NT2/D1 (cell line): ENCODE measurements at places on chromosomes 16 and 17.

DNA sequence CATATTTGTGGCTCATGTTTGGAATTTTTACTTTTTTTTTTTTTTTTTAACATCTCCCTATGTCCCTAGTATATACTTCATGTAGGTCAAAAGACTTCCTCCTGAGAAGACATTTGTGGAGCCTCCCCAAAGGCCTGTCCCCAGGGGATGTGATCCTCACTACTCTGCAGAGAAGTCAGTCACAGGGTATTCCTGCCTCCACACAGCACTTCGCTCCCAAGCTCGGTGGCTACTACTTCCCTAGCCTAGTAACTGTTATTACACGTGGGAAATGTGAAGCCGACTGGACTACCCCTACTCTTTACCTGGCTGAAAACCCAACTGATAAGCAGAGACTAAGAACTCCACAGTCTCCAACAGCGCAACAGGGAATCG, 116.8 kb downstream of the HIC1 start:
- no peak for DNase-seq

- DNase-seq, result no peak
Observed at GRCh38 chr17:72764632-72765041, 327.9 kb downstream of the SLC39A11 start.

- no peak for DNase-seq
Observed at GRCh38 chr17:50027172-50027880, 28.6 kb upstream of the ITGA3 start.

DNA sequence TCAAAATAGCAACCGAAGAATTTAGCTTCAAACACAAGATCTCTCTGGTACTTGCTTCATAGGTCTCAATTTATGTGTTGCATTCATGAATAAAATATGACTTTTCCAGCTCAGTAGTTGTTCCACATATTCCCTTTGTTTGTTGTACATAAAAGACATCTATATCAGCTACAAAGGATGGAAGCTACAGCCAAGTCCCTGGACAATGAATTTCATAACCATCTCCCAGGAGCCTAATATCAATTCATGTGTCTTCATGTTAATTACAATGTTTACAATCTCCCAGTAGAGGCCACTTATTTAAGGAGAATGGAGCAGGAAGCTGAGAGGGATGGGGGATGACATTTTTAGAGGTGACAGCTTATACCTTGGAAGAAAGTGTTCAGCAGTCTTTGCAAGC, 3.3 kb downstream of the CLEC3A start:
- DNase-seq, result no peak

- no peak for DNase-seq
Observed at GRCh38 chr16:19127674-19128131, 13.9 kb downstream of the ITPRIPL2 start.

DNA sequence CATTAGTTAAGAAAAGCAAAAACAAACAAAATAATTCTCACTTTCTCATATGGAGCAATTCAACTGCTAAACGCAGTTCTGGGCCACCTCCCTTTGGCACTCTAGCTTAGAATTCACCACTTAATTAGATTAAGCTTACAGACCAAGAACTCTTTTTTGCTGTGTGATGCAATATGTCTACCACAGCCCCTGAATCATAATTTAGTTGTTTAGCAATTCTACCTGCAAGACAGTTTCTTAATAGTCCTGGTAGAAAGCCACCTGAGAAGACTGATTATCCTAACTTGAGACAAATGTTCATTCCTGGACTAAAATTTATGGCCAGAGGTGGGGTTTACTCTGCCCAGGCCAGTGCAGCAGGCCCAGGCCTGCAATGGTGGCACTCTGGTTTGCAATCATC, 205.9 kb downstream of the HS3ST3A1 start:
- no peak for DNase-seq

- DNase-seq, result no peak
Observed at GRCh38 chr17:45791935-45792334, 7.8 kb downstream of the CRHR1 start.

DNA sequence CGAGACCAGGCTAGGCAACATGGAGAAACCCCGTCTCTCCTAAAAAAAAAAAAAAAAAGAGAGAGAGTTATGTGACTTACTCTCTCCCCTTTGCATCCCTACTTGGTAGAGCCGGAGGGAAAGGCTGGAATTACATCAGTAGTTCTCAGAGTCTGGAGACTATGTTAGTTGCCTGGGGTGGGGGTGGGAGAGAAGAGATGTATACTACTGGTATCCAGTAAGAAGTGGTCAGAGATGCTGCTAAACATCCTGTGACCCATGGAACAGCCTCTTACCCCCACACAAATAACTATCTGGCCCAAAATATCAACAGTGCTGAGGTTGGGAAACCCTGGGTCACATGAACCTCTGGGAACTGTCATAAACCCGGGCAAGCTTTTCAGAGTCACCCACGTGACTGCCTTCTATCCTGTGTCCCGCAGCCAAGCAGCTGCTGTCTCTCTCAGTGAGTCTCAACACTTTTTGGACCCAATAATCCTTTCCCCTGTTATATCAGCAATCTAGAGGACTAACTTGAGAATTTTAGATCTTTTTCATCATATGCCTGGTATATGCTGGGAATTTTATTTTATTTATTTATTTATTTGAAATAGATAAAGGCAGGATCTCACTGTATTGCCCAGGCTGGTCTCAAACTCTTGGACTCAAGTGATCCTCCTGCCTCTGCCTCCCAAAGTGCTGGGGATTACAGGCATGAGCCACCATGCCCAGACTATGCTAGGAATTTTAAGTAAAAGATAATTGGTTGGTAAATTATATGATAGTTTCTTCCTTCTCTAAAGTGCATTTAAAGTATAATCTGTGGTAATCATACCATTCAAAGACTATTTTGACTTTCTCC, 8.7 kb downstream of the EIF1 start:
- no peak for DNase-seq

DNA sequence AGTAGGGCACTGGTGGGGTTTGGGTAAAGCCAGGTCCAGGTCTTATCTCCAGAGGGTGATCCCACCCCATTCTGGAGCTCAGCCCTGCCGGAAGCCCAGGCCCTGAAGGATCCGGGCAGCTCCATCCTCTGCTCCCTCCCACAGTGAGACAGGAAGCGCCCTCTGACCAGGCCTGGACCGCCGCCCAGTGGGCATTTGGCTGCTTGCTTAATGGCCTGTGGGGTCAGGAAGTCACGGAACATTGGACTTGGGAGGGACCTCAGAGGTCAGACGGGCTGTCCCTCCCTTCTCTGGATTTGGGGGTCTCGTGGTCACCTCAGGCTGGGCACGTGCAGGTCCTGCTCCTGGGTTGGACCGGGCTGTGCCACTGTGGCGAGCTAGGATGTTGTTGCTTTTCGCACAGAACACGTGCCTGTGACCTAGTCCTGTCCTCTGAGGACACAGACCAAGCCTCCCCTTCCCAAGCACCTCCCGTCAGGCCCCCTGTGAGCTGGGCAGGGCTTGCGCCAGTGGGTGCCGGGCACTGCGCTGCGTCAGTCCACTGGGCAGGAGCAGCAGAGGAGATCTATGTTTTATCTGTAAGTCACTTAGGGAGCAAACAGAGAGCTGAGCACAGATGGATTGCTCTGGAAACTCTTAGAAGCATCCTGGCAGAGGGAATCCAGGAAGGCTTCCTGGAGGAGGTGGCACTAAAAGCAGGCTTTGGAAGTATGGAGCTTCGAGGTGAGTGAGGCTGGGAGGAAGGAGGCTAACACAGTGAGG, 49.4 kb upstream of the GSE1 start:
- DNase-seq, result no peak

DNA sequence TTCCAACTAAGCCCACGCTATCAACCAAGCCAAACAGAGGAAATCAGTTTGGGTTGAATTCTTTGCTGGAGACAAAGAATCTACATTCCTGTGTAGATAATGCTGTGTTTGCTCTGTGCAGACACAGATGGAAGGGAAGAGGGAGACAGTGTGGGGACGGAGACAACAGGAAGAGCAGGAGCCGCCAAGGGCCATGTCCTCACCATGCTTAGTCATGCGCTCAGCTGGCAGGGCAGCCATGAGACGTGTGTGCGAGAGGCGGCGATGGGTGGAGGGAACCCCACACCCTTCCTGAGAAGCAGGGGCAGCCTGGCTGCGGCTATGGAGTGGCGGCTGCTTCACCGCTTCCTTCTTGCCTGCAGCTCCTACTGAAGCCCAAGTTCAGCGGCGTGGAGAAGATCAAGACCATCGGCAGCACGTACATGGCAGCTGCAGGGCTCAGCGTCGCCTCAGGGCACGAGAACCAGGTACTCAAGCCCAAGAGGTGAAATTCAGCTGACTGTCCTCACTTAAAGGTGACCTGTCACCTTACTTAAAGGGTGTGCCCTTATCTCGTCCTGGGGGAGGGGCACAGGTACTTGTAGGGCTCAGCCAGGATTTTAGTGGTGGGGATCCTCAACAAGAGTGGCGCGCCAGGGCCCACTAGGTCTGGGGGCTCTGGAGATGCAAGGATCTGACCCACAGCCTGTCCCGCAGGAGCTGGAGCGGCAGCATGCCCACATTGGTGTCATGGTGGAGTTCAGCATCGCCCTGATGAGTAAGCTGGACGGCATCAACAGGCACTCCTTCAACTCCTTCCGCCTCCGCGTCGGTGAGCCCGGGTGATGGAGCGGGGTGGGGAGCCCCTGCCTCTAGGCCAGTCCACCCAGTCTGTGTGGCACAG, 47.5 kb downstream of the ADCY7 start:
- no peak for DNase-seq

GRCh38 chr16:73420676-73421075, 372.7 kb upstream of the ZFHX3 start:
- DNase-seq, result no peak

DNA sequence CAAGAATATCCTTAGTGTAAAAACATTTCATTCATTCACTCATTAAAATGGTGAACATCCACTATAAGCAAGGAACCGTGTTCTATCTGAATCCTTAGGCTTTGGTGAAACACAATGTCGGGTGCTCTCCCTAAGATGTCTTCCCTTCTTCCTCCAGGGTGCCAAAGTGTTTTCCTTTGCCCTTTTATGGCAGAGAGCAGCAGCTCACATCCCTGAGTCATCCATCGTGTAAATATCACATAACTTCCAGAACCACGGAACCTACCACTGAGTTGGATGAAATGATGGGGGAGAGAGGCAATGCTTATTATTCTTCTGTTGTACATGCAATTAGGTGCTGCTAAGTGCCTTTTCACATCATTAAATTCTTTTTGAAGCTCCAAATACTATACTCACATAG, 50.2 kb downstream of the DNAH3 start:
- DNase-seq, result no peak

DNA sequence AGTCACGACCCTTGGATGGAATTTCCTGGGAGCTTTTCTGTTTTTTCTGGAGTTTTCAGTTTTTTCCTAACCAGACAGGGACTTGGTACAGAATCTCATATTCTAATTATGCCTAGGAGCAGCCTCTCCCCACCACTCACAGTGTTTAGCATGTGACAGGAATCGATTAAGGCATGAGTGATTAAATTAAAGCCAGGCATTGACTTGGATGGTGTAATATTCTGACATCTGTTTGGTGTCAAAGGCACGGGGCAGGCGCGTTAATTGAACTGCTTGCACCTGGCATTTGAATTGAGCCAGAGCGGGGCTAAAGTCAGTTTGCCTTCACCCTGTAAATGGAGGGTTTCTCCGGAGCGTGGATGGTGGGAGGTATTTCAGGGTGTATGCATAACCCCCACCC, 11.9 kb downstream of the MAPT start:
- DNase-seq, result no peak

- no peak for DNase-seq
Observed at GRCh38 chr17:2854143-2855055, 58.2 kb downstream of the RAP1GAP2 start.

DNA sequence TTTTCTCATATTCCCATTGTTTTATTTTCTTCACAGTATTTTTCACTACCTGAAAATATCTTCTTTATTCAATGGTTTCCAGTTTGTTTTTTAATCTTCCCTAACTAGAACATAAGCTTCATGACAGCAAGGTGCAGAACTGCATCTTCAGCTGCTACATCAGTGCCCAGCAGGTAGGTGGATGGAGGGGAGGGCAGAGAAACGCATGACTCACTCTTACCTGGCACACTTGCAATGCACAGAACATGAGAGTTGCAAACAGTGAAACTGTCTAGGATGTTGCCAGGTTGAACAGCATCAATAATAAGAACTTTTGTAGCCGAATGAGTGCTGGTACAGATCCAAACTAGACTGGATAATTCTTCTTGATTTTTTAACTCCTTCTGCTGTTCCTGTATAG, 127.1 kb downstream of the SPAG9 start:
- DNase-seq, result no peak

DNA sequence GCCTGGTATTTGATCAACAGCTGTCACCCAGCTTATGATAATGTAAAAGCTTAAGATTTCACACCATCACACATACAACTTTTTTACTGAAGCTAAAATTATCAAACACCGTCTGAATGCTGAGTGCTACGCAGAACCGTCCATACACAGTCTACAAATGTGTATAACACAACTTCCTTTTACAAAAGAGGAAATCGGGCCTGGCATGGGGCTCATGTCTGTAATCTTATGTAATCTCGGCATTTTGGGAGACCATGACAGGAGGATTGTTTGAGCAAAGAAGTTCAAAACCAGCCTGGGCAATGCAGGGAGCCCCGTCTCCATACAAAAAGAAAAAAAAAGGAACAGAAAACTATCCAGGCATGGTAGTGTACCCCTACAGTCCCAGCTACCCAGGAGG, 19.6 kb upstream of the QRICH2 start:
- no peak for DNase-seq

- DNase-seq, result no peak
Observed at GRCh38 chr17:82528484-82529265, 9.1 kb downstream of the FOXK2 start.

DNA sequence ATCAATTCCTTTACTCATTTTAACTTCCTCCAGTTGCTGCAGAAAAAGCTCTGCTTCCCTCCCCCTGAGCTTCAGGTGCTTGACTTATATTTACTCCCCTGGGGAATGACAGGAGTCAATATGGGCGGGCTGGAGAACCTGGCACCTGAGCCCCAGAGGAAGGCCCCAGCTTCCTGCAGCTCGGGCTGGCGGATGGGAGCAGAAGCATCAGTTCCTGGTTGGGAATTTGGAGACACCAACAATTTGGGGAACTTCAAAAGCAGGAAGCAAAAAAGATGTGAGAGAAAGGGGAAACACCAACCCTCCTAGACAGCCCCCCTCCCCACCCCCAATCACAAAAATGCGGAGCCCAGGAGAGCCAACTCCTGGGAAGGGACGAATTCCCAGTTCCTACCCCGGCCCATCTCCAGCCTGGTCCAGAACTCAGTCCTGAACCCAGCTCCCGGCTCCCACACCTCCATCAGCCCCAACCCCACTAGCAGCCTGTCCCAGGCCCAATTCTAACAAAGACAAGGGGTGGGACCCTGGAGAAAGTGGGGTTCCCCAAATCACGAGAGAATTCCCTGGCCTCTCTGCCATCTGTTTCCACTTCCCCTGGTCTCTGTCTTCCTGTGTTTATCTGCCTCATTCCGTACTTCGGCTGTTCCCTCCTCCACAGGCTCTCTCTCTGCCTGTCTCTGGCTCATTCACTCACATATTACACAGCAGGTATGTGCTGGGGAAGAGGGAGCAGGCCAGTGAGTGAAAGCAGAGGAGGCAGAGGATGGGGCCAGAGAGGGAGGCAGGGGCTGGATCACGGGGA, 16.2 kb upstream of the ASGR2 start:
- no peak for DNase-seq

GRCh38 chr17:3988297-3989040, 24.2 kb upstream of the ATP2A3 start:
- DNase-seq, result no peak
